Cortex of kidney (tissue), 1 donor: ENCODE measurements at places on chromosomes 5 and 9.

DNA sequence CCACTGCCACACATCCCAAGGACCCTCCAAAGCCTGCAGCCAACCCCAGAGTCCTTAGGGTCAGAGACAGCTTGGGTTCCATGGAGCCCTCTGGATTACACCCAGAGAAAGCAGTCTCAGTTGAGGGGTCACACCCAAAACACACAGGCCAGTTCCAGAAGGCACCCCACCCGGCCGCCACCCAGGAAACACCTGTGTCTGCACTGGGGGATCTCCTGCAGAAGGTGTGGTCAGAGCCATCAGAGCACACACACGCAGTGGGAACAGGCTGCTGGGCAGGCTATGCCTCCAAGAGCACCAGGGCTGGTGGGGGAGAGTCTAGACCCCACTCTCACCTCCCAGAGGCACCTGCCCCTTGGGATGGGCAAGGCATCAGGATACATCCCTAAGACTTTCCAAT is 27.3 kb downstream of the NIPAL4 start:
- DNase-seq: no peak

DNA sequence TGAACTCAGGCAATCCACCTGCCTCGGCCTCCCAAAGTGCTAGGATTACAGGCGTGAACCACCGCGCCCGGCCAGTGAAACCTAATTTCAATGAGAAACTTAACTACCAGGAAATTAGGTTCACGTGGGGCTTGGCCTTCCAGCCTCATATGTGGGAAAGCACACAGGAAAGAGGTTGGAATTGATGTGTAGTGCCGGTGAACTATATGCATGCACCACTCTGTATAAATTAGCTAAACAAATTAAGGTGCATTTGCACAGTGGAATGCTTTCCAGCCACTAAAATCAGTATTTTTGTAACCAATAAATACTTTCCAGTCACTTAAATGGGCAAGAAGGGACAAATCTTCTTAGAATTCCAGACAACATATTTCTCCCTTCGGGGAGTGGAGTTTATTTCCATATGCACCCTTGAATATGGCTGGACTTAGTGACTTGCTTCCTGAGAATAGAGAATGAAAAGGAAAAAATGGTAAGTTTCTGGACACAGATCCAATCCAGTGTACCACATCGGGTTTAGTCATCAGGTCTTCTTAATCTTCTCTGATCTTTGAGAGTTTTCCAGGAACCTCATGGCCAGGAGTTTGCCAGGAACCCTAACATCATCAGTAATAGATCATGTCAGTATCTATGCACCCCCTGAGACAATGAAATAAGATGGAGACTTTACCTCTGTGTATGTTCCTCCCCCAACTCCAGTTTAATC is 24.9 kb downstream of the ATOX1 start:
- no peak for DNase-seq

DNA sequence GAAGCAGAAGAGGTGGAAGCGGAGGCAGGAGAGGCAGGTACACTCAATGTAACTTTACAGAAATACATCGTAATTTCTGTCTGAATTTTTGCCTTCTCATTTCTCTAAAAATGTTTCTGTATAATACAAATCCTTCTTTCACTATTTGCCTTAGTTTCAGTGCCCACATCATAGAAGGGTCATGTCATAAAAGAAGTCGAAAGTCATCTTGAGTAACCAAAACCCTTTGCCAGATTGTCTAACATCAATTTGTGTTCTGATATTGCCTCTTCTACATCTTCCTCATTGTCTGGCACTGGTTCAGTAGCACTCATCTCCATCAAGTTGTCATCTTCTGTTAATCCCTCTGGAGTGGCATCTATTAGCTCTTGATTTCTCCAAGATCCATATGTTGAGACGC is 6.2 kb upstream of the CYFIP2 start:
- no peak for DNase-seq

GRCh38 chr5:111447822-111448221 is 64.5 kb downstream of the STARD4 start:
- no peak for DNase-seq

DNA sequence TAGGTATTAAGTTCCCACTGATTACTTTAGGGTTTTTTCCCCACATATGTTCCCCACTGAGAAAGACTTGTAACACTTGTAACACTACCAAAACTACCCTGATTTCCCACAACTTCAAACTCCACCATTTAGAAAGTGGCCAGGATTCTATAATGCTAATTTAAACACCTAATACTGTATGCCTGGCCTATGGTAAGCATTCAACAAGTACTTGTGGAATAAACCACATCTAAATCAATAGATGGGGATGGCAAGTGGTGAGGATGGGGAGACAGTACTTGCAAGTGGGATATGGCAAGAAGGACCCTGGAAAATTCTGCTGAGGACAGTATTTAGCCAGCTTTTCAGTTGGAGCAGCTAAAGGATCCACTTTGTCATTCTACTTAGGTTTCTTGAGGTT is 210.7 kb downstream of the EBF1 start:
- DNase-seq: no peak

- DNase-seq: no peak
Measured at GRCh38 chr5:133878236-133878555, 90.2 kb downstream of the C5orf15 start.
